ENCODE measurements at places on chromosomes 5 and 9. TPM values are rescaled to one million over a fixed set of nuclear protein-coding genes. Genes with fewer than 3 reads are reported as not detected.

The PCDH12 gene
- total RNA-seq, result under 0.01 TPM

DNA sequence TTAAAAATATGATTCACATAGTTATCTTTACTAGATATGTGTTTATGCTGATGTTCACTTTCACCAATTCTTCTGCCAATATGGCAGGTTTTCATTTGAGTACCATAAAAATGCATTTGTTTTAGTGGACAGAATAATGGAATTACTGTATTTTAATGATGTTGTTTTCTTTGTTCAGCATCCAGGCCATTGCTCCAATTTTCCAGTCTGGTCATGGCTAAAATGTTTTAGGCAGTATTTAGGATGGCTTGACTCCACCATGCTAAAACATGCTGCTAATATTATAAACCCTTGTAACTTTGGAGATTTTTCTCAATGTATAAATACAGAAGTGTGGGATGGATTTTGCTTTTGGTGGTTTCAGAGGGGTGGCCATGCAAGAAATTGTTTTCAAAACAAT, 273.0 kb upstream of the RPS23 start:
- DNase-seq, result no peak

DNA sequence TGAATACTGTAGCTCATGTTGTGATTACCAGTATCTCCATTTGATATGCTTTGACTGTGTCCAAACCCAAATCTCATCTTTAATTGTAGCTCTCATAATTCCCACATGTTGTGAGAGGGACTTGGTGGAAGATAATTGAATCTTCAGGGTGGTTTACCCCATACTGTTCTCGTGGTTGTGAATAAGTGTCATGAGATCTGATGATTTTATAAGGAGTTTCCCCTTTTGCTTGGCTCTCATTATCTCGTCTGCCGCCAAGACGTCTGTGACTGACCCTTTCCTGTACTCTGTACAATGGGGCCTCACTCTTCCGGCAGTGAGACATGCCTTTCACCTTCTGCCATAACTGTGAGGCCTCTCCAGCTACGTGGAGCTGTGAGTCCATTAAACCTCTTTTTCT, 59.3 kb downstream of the TRIO start:
- peak; percentile 79 for DNase-seq

The PKD2L2 gene
- 0.26 TPM for total RNA-seq

The ZNF618 gene
- 5.4 TPM for total RNA-seq

DNA sequence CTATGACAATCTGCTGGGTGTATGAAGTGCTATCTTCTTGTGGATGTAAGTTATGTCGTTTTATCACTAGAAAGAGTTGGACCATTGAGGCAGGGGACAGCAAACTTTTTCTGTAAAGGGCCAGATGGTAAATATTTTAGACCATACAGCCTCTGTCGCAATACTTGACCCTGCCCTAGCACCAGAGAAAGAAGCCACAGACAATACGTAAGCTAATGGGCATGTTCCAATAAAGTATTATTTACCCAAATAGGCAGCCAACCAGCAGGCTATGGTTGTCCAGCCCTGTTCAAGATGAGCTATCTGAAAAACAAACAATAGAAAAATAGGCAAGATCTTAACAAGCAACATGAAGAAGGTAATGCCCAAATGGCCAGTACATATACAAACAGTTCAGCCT, 36.4 kb downstream of the MTX3 start:
- no peak for DNase-seq

DNA sequence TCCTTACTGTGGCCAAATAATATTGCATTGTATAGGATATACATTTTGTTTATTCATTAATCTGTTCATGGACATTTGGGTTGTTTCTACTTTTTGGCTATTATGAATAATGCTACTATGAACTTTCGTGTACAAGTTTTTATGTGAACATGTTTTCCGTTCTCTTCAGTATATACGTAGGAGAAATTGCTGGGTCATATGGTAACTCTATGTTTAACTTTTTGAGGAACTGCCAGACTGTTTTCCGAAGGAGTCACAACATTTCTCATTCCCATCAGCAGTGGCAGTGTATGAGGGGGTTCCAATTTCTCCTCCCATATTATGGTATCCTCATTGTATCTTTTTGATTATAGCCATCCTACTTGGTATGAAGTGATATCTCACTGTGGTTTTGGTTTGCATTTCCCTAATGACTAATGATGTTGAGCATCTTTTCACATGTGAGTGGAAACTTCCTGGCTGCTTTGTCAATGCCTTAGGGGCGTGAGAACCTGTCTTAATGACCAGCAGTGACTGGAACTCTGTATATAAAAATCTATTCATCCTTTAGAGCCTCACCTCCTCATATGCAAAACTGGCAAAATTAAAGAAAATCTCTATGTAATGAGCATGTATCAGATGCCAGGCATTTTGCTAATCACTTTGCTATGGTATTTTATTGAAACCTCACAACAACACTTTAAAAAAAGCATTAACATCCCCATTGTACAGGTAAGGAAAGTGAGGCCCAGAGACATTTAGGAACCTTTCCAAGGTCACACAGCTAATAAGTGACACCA, 47.8 kb upstream of the TGFBR1 start:
- DNase-seq, result peak; percentile 95

DNA sequence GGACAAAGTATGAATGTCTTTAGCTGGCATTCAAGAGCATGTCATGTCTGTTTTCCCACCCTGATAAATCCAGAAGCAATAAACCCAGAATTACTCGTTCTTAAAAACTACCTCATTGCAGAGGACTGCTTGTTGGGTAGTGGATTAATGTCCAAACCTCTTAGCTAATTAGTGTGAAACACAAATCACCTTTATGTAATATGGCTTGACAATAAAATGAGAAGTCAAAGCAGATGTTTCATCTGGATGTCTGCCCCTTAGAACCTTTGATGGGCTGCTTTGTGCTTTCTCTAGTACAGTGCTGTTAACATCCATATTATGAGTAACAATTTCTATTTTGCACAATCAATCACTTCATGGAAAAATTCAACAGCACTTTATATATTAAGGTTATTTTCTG, 149.1 kb upstream of the TUT7 start:
- DNase-seq, result no peak

Data from fibroblast of lung (primary cell).